Activated naive CD8-positive, alpha-beta T cell treated with anti-CD3 and anti-CD28 coated beads for 36 hours (primary cell): ENCODE measurements at places on chromosomes 12 and 14. TPM values are rescaled to one million over a fixed set of nuclear protein-coding genes. Genes with fewer than 3 reads are reported as not detected.

CATSPERB gene
- 0.18 TPM for total RNA-seq

- DNase-seq, result no peak
These were observed 246.6 kb upstream of the RTL1 start for GRCh38 chr14:101150039-101150610.

- DNase-seq, result no peak
These were observed 4.7 kb upstream of the RHOF start for GRCh38 chr12:121797937-121798786.

GRCh38 chr12:126492181-126492580 is 1426.9 kb downstream of the AACS start:
- DNase-seq, result no peak

- peak; percentile 26 for DNase-seq
These were observed 1.1 kb downstream of the TAOK3 start for GRCh38 chr12:118371321-118372282.
